ENCODE measurements at places on chromosomes 7 and 10. TPM values are rescaled to one million over a fixed set of nuclear protein-coding genes. Genes with fewer than 3 reads are reported as not detected.

LIPM gene
- not detected for total RNA-seq

SFTPA1 gene
- total RNA-seq: 4.6 TPM

SPDYE6 gene
- not detected for total RNA-seq

INTS15 gene
- total RNA-seq: 14.1 TPM

CDH23 gene
- total RNA-seq: 20.9 TPM

STEAP1B gene
- total RNA-seq: not detected

GRCh38 chr7:111132833-111133232 lies 41.9 kb downstream of the LRRN3 start:
- DNase-seq: no peak

FAM25A gene
- not detected for total RNA-seq

DNA sequence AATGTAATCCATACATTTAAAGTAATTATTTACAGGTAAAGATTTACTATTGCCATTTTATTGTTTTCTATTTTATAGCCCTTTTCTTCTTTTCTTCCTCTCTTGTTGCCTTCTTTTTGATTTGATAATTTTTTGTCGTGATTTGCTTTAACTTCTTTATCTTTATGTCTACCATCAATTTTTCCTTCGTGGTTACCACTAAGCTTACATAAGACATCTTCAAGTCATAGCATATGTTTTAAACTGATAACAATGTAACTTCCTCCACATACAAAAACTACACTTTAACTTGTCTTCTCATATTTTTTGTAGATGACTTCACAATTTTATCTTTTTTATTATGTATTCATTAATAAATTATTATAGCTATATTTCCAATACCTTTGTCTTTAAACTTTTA lies 316.6 kb downstream of the PLXDC2 start:
- no peak for DNase-seq

CRPPA gene
- total RNA-seq: 2.2 TPM

MYH16 gene
- total RNA-seq: not detected

- no peak for DNase-seq
Measured at GRCh38 chr7:67462781-67463191, 466.2 kb downstream of the TYW1 start.

Data from left lobe of liver (tissue), 2 donors.